ENCODE measurements at places on chromosomes 11 and 22.
A peak's percentile ranks its signal among the peaks of the same experiment; 100 is the strongest.

DNA sequence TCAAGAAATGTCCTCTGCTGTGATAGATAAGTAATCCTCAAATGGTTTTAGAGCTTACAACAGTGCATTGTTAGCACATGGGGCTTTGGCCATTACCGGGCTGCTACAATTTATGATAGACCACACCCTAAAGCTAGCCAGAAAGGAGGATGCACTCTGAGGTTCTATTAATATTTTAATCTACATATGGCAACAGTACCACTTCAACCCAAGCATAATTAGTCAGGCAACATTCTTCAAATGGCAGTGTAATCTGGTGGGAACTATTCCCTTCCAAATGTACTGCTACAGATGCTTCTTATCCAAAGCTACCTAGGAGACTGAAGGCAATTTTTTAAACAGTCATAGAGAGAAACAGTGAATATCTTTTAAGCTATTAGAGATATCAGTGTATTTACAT lies 697.6 kb downstream of the KCNA4 start:
- no peak for DNase-seq

DNA sequence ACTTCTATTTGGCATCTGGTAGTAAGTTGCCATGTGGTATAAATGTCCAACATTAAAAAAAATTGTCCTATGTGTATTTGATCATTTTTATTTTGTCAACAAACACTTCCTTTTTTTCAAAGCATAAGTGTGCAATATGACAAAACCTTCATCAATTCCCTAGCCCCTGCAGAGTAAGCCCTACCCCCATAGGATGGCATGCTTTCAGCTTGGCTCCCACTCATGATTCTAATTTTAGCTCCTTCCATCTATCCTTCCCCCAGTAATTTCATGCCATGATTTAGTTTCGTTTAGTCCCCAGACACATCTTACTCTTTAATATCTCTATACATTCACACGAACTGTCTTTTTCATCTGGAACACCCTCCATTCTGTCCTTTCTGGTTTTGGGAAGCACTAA lies 250.6 kb upstream of the RAG2 start:
- no peak for DNase-seq

DNA sequence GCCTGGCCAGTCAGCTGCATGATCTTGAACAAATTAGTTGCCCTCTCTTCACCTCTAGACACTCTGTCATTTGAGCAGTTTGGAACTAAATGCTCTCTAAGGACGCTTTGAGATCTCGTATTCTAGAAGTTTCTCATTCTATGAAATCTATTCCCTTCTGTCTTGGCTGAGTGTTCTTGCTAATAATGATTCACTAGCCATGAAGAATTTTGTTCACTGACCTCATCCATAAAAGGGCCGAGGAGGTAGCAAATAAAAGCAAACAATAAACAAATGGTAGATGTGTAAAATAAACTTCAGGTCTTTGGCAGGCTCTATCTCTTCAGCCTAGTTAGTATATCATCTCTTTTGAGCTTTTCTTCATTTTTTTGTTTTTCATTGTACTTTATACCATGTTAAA lies 76.6 kb downstream of the USP35 start:
- no peak for DNase-seq

DNA sequence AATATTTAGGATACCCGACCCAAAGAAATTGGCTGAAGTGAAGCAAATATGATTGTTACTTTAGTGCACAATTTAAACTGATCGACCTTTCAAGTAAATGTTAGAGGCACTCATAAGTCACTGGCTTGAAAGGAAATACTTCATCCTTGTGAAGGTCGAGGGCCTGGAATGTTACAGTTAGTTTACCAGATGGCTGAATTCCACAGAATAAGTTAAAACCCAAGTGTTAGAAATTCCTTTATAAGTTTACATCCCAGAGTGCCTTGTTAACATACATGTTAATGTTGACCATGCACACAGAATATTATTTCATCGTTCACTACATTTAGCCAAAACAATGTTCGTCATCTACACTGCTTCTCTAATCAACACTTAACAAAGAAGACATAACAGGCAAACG lies 235.5 kb upstream of the ANO3 start:
- no peak for DNase-seq

DNA sequence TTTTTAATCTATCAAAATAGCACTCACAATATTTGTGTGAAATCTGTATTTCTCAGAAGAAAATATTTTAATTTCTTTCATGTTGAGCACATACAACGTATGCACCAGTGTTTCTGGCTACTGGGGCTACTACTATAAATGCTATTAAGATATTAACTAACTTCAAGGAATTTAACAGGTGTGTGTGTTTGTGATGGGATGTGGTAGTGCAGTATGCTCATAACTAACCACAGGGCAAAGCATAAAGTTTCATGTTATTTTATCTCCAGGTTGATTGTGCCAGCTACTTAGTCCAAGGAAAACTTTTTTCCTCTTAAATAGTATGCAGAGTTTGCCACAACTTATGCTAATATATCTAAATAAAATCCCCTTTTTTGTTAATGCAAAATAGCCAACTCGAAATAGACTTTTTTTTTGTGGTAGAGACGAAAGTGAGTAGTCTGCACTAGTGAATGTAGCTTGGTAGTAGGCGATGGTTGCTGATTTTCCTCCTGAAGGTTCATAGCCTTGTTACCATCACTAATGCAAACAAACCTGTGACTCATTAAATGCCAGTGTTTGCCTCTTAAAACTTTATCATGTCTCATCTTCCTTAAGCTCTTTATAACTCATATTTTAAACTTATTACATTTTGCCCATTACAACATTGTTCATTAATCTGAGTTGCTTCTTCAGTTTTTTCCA lies 565.5 kb upstream of the ANO3 start:
- no peak for DNase-seq

GRCh38 chr11:12846786-12847615 lies 162.1 kb upstream of the RASSF10 start:
- no peak for DNase-seq

DNA sequence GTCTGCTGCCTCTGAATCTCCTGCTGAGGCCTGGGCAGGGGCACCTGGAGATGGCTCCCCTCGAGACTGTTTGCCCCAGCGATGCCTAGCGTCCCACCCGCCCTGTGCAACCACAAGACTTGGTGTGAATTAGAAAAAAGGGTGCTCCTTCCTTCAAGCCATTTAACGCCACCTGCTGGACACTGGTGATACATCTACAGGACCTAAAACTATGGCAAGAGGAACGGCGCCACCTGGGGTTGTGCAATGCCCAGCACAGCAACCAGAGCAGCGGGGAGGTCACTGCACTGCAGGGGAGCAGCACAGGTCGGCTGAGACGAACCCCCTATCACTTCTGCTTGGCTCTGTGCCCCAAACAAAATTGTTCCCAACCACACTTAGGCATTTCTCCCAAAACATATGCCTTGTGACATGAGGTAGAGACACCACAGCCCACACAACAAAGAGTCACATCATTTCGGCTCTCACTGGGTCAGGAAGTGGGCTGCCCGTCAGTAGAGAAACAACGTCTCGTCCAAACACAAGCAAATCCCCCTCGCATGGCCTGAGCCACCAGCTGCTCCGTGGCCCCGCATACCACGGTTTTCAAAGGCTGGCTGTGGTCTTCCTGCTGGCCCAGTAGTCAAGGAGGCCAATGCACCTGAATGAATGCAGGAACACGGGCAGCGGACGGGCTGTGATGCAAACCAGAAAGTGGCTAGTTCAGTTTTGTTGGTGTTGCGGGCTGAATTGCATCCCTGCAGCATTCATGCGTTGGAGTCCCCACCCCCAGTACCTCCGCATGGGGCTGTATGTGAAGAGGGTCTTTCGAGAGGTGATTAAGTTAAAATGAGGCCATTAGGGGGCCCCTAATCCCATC lies 171.9 kb downstream of the SHANK2 start:
- peak; percentile 5 for DNase-seq

- no peak for DNase-seq
Observed at GRCh38 chr11:60764879-60765278, 8.2 kb downstream of the MS4A15 start.

DNA sequence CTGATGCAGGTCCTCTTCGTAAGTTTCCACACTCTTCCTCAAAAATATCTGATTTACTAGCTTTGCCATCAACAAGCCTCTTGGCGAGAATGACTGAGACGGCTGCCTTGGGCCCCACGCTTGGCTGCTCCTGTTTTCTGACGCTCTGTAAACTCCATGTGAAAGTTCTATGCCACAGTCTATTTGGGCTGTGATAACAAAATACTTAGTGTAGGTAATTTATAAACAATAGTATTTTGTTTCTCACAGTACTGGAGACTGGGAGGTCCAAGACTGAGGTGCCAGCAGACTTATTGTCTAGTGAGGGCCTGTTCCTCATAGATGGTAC lies 123.2 kb upstream of the SORL1-AS1 start:
- DNase-seq: no peak
